Fibroblast of skin of right quadriceps (primary cell): ENCODE measurements at places on chromosomes 7 and 10.

DNA sequence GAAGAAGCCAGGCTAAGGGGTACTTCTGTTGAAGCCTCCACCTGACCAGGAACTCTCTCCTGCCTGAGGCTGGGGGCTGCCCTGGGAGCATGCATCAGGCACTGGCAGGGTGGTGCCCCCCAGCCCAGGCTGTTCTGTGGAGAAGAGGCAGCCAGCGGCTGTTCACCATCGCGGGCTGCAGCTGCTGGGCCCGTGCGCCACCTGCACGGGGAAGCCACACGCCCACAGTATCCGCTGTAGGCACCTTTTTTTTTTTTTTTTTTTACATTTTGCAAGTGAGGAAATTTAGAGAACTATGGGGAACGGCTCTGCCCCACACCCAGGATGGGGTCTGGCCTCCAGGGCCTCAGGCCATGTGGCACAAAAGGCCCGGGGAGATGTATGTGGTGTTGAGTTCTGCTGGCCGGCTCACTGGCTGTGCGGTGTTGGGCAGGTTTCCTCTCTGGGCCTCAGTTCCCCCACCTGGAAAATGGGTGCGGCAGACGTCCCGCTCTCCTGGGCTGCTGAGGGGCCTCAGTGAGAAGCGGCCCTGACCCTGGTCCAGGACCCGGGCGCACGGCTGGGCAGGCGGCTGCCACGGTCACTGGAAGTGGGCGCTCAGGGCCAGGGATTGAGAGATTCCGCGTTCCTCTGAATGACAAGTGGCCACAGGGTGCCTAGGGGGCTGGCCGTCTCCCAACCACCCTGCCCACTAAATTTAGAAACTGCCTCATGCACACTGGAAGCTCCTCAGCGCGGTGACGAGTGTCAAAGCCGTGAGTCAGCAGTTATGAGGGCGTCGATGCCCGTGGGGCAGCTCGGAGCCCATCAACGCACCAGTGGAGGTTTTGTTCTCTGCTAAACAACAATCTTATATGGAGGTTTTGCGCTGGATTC lies 8.8 kb upstream of the INTS1 start:
- peak; percentile 72 for DNase-seq

- no peak for DNase-seq
These were observed 15.8 kb upstream of the CPA1 start for GRCh38 chr7:130364451-130364850.

DNA sequence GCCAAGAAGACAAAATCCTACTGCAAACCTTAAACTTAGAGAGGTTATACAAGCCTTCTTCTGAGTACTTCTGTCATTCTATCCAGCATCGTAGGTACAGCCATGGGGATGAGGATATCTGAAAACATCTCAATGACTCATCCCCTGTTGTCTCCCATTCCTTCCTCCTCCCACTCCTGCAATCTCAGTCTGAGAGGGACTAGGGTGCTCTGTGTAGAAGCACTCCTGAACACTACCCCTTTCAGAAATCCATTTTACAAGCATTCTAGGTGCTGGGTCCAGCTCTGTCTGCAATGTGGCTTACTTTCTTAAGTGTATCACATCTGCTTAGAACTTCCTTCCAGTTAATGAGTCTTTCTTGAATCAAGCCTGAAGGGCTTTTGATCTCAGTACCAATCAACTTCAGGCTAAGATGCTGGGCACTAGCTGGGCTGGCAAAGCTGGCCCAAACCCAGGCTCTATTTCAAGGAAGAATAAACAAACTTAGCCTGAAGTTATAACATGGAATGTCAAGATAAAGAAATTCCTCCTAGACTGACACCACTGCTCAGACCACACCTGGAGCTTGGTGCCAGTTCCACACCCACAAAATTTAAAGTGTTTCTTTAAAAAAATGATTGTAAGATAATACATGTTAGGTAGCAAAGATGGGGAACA lies 270.3 kb upstream of the AOAH start:
- no peak for DNase-seq

- DNase-seq = no peak
These were observed 90.0 kb upstream of the AOAH start for GRCh38 chr7:36814311-36814710.

DNA sequence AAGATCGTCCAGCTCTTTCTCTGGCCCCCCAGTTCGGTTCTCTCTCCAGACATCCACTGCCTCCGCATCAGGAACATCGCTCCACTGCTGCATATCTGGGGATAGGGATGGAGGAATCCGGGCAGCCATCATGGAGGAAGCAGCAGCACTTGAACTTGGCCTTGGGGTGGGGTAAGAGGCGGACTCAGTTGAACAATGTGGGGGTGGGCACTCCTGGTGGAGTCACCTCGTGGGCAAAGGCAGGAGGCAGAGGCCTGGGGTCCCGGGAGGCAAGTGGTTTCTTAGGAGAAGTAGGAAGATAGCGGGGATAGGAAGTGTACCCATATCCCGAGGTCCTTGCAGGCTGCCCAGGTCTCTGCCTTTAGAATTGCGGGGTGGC lies 98.3 kb downstream of the CHST15 start:
- DNase-seq = no peak

DNA sequence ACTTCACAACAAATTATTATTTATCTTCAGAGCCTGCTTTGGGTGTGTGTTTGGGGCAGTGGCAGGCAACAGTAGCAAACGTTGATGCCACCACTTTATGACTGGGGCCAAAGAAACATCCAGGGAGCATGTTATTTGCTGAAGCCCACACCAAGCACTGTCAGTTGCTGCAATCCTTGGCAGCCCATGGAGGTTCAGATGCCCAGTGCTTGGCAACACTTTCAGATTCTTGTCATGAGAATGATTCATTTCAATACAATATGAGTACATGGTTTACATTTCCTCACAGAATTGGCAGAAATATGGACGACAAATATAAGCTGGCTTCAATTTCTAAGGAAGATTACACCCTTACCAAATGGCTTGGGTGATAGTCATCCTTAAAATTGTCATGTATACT lies 46.5 kb upstream of the GLI3 start:
- DNase-seq = peak; percentile 17

GRCh38 chr10:130954326-130954905 lies 357.1 kb downstream of the TCERG1L start:
- no peak for DNase-seq

- DNase-seq = peak; percentile 59
These were observed 96.7 kb upstream of the PIK3CG start for GRCh38 chr7:106768324-106768751.

GRCh38 chr7:131431289-131431688 lies 103.6 kb downstream of the MKLN1 start:
- no peak for DNase-seq

GRCh38 chr7:28346256-28346655 lies 66.1 kb upstream of the CREB5 start:
- DNase-seq = no peak

GRCh38 chr7:123979876-123980275 lies 53.0 kb downstream of the TMEM229A start:
- DNase-seq = no peak

DNA sequence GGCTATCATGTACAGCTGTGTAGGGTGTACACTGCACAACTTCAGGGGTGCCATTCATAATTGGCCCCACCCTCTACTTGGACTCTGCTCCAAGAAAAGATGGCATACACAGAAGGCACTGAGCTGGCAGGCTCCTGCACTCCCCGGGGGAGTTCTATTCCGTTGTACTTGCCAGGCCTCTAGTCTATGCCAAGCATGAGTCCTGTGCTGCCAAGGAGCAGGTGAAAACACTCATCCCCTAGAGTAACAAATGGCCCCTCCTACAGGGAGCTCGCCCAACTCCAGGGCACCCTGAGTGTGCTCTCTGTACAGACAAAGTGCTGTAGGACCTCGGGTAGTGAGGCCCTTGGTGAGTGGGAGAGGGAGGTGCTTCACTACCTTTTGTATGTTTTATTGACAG lies 127.2 kb downstream of the SLIT1 start:
- no peak for DNase-seq

DNA sequence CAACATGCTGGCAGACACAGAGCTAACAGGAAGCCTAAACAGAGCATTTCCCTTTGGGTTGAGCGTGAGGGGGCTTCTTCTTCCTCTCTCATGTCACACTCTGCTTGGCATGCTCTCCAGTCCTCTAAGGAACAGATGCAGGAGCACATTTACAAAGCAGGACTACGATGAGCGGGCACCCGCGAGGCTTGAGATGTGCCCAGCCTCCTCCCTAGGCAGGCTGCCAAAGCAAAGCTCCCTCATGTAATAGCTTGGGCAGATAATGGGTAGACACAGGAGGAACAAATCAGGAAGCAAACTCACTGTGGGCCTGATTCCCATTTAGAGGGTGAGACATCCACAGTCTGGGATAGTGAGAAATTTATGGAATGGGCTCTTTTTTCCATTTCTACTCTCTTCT lies 519.1 kb downstream of the NRG3 start:
- DNase-seq = no peak

GRCh38 chr7:100472854-100473499 lies 6.0 kb downstream of the TSC22D4 start:
- DNase-seq = peak; percentile 60

DNA sequence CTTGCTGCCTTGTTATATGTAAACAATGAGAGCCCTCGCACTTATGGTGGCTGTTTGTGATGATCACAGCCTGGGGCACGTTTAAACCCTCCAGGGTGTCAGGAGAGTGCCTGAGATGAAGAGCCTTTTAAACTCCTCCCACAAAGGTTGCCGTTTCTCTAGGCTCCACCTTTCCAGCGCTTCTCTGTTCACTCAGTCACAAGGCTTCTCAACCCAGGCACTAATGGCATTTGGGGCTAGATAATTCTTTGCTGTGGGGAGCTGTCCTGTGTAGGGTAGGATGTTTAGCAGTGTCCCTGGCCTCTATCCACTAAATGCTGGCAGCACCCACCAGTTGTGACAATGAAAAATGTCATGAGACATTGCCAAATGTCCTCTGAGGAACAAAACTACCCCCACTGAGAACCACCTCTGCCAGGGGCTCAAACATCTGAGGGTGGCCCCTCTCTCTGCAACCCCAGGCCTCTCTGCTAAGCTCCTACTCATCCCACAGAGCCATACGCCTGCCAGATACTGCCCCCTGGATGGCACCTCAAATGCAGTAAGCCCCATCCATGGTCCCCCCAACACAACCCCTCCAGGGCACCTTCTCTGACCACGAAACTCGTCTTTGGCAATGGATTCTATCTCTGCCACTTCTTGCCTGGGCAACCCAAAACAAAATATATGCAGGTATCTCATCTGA lies 144.3 kb upstream of the ZMIZ1 start:
- DNase-seq = no peak

DNA sequence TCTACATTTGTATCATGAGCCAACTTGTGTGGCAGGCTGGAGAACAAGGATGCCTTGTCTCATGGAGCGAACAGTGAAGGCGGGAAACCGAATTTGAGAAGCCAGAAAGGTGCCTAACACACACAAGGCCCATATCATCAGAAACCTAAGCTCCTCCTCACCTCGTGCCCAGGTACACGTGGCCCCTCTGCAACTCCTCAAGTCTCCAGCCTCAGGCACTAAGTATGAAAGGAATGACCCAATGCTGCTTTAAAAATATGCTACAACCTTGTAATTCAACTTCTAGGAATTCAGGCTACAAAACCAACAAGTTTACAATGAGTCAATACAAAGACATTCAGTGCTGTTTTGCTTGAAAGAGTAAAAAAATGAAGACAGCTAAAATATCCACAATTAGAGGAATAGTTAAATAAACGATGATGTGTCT lies 95.7 kb downstream of the CDK6 start:
- DNase-seq = peak; percentile 92

DNA sequence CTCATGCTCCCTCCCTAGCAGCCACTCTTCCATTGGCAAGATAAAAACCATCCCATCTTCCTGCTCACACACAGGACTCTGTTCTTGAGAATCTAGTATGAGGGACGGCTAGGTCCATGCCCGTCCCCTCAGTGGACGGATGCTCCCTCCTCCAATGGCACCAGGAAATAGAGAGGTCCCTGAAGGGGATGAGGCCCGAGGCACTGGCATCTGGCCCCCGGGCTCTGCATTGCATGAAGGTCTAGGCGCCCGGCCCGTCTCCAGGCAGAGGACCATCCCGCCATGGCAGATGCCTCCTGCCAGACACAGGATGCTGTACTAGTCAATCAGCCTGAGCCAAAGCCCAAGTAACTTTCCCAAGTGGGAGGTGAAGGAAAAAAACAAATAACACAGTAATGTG lies 15.0 kb downstream of the PRKAG2 start:
- no peak for DNase-seq

- no peak for DNase-seq
These were observed 372.2 kb upstream of the MGMT start for GRCh38 chr10:129094861-129095260.

GRCh38 chr7:33614357-33615117 lies 290.8 kb upstream of the BMPER start:
- no peak for DNase-seq

DNA sequence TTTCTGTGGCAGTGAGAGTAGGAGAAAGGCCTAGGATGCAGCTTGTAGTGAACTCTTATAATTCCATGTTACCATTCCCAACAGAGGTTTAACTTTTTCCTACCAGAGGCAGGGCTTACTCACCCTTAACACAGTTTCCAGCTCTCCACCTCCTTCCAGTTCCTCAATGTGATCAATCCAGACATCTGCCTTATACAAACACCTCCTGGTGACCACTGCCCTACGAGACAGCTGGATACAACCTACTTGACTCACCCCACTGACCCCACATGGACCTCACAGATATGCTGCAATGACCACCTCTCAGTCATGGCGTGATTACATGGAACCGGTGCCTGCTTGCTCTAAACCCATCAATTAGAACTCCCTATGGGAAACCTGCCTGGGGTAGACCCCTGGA lies 326.5 kb downstream of the TNS3 start:
- no peak for DNase-seq

DNA sequence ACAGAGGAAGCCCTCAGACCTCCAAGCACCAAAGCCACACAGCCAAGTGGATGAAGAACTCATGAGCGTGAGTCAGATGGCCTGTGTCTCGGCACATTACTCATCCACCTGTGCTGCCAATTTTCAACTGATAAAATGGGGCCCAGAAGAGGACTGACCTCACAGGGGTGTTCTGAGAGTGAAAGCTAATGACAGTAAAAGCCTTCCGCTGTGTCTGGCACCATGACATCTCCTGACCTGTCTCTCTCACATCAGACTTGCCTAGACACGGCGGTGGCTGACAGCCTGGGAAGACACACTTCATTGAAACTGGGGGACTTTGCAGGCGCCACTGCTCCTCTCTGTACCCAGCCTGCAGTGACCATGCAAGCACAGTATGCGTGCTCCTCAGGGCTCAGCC lies 8.3 kb upstream of the SLC18A3 start:
- DNase-seq = no peak

- no peak for DNase-seq
These were observed 562.9 kb upstream of the ADARB2 start for GRCh38 chr10:2300231-2300630.

- no peak for DNase-seq
These were observed 42.4 kb upstream of the HGF start for GRCh38 chr7:81811956-81812865.

DNA sequence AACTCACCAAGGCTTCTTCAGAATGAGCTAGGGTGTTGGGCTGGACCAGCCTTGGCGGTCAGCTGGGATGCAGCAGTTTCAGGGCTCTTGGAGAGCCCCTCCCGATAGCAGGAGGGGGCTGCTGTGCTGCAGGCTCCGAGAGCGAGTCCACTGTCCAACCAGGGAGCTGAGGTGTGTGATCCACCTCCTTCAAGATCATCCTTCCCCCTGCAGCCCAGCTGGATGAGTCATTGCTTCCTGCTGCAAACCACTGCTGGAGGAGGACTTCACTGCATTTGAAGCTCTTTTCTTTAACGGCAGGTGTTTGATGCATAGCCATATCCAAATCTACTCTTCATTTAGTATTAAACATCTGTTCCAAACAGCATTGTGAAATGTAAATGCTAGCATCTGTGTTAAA lies 54.2 kb upstream of the EBF3 start:
- peak; percentile 65 for DNase-seq

GRCh38 chr10:34397324-34397723 lies 417.8 kb downstream of the PARD3 start:
- DNase-seq = peak; percentile 58

GRCh38 chr7:37532636-37533035 lies 84.0 kb upstream of the ELMO1 start:
- no peak for DNase-seq
